ENCODE measurements at places on chromosomes 1 and 21.

GRCh38 chr21:18951271-18952038 is 547.9 kb upstream of the TMPRSS15 start:
- peak; percentile 13 for DNase-seq

- DNase-seq: peak; percentile 97
Observed at GRCh38 chr1:208233546-208233945, 10.6 kb downstream of the PLXNA2 start.

DNA sequence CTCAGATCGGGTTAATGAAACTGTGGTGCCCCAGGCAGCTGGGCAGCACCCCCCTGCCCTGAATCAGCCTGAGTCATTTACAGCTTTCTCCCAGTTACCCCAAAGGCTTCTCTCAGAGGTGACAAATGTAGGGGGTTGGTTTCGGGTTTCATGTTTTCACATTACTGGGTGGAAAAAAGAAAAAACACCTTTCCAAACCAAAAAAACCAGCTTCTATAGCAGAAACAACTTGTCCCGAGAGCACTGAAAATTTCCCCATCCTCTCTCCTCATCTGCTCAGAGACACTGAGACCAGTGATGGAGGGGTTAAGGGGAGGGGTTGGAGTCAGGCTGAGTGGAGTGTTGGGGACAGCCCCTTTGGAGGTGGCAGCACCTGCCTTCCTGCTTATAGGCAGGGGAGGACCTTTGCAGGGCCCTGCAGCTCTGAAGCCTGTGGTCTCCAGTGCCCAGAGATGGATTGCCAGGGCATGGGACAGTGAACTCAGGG is 15.6 kb downstream of the UTP11 start:
- DNase-seq: peak; percentile 35

- no peak for DNase-seq
Observed at GRCh38 chr1:232322162-232322734, 307.7 kb downstream of the SIPA1L2 start.

DNA sequence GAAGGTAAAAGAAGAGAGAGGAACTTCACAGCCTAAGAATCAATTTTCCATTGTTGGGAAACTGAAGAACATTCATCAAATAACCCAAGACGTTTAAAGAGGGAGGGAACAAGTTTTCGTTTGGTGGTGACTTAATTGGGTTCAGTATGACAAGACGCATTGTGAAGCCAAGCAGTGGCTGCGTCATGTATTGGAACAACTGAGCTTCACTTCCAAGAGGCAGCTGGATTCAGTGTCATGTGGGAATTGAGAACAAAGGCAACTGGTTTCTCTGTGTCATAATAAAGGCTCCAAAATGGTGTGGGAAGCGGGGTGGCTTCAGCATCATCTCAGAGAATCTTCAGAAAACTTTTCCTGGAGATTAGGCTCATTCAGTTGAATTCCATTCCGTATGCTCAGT is 29.8 kb upstream of the RC3H1 start:
- DNase-seq: no peak

DNA sequence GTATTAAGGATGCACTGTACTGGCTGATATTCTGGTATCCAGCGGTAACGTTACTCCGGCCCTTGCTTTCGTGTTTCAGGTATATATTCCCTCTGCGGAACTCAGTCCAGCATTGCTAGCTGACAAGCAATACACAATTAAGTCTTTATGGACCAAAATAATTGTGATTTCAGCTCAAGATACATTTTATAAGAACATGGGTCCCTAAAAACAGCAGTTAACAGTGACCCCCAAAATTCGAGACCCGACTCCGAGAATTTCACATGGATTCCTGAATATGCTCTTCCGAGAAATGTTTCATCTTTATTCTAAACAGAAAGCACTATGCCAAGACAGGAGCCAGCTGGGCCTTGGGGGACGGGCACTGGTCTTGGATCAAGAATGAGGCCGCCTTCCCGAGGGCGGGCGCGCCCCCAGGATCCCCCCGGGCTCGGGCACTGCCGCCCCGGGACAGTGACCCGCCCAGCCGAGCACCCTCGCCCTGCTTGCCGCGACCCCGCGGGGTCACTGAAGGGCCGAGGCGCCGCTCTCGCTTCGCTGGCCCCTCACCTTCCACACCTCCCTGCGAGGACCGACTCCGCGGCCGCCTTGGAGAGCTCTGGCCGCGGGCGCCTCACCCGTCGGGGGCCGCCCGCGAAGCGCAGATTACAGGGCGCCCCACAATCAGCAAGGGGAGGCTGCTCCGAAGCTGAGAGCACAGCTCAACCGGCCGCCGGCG is 610 bp downstream of the SCYL3 start:
- peak; percentile 32 for DNase-seq

GRCh38 chr1:105172788-105173187 is 1423.1 kb downstream of the AMY1C start:
- peak; percentile 94 for DNase-seq

GRCh38 chr1:201652181-201652580 is 113.3 kb downstream of the NAV1 start:
- no peak for DNase-seq

DNA sequence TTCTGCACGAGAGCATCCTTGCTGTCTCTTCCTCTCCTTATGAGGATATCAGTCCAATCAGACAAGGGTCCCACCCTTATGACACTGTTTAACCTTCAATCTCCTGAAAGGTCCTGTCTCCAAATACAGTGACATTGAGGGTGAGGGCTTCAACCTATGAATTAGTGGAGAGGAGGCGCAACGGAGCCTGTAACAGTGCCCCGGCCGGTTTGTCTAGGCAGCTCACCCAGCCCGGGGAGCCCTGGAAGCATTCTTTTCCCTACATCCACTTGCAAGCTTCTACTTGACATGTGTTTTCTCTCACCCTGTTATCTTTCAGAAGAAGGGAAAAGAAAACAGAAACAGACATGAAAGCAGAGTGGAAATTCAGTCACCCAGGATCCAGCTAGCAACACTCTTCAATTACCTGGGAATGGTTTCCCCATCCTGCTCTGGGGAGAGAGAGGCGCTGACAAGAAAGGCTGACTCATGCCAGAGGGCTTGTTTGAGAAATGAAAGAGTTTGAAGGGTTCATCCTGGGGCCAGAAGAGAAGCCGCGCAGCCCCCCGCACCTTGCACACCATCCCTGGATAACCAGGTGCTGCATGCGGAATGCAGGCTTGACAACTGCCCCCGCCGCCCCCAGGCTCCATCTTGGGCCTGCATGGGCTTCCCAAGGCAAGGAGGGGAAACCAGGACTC is 394.9 kb downstream of the NPHP4 start:
- no peak for DNase-seq

- no peak for DNase-seq
Observed at GRCh38 chr1:88661951-88662699, 21.9 kb upstream of the PKN2 start.

DNA sequence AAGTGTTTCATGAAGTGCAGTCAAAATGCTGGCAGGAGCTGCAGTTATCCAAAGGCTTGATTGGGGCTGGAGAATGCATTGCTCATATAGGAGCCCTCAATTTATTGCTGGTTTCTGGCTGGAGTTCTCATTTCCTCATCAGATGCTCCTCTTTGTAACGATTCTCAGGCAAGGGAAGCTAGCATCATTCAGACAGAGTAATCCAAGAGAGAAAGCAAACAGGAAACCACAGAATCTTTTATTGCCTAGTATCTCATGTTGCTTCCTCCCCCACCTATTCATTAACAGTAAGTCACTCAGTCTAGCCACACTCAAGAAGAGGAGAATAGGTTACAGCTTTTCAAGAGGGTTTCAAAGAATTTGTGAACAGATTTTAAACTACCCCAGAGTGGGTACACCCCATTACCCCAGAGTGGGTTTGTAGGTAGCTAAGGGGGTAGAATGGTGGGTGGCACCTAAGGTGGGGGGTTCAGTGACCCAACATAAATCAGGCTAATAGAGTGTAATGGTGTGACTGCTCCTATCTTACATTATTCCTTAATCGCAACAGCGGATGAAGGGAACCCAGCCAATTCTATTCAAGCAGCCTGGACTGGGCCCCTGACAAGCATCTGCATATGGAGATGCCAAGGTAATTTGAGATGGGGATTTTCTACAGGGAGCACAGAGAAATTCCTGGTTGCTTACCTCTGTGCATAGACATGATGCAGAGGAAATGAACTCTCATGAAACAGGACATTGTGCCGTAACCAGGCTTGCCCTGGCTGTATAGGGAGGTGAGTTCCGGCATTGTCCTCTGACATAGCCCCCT is 67.1 kb downstream of the KCNJ15 start:
- DNase-seq: no peak
